Motor neuron (in vitro differentiated cells): ENCODE measurements at places on chromosomes 2 and 18. TPM values are rescaled to one million over a fixed set of nuclear protein-coding genes. Genes with fewer than 3 reads are reported as not detected.
A peak's percentile ranks its signal among the peaks of the same experiment; 100 is the strongest.

FOXD4L1 gene
- total RNA-seq: 0.15 and 0.16 TPM in 2 replicates

CPO gene
- 0.36 TPM in 1 of 2 replicates, not detected in the other for total RNA-seq

HOXD12 gene
- total RNA-seq: 0.13 TPM in 1 of 2 replicates, not detected in the other

WNT6 gene
- total RNA-seq: 0.22 TPM in 1 of 2 replicates, not detected in the other

FBXO36 gene
- 5.3 and 5.4 TPM in 2 replicates for total RNA-seq

DYNAP gene
- total RNA-seq: 0.29 and 0.43 TPM in 2 replicates

SAG gene
- 0.16 and 0.38 TPM in 2 replicates for total RNA-seq

TSPYL6 gene
- 0.08 and 0.27 TPM in 2 replicates for total RNA-seq

ASB18 gene
- 2.4 TPM in 1 of 2 replicates, not detected in the other for total RNA-seq

ANKRD23 gene
- total RNA-seq: 5.4 and 8.5 TPM in 2 replicates

REG1B gene
- total RNA-seq: not detected in 2 replicates

DSG1 gene
- total RNA-seq: under 0.01 and 0.13 TPM in 2 replicates

EEF1B2 gene
- 745 and 765 TPM in 2 replicates for total RNA-seq

DUSP2 gene
- 0.82 and 1.5 TPM in 2 replicates for total RNA-seq

TRAPPC8 gene
- 16.9 and 19.0 TPM in 2 replicates for total RNA-seq

NOL4 gene
- 7.4 and 8.4 TPM in 2 replicates for total RNA-seq

COL3A1 gene
- total RNA-seq: 5,403 and 7,000 TPM in 2 replicates

OR6B2 gene
- not detected in 2 replicates for total RNA-seq

APOB gene
- under 0.01 and 0.13 TPM in 2 replicates for total RNA-seq

DNA sequence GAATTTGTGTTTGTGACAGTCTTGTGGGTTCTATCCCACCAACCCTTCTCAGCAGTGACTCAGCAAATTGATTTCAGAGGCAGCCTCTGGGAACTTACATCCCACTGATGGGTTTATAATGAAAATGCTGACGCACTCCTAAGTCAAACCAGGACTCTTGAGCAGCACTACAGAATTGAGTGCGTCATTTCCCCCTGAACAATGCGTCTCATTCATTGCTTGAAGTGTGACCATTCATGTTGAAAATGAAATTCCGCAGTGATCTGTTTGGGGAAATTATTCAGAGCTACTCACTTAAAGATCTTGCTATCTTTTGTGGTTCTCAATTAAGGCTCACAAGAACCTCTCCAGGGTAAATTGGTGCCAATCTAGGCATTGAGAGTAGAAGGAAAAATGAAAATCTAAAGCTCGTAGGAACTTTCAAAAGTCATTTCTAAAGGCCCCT, 417.7 kb upstream of the SLC14A2 start:
- ATAC-seq: no peak

GRCh38 chr2:209614690-209615369, 156.8 kb upstream of the UNC80 start:
- ATAC-seq: no peak

DNA sequence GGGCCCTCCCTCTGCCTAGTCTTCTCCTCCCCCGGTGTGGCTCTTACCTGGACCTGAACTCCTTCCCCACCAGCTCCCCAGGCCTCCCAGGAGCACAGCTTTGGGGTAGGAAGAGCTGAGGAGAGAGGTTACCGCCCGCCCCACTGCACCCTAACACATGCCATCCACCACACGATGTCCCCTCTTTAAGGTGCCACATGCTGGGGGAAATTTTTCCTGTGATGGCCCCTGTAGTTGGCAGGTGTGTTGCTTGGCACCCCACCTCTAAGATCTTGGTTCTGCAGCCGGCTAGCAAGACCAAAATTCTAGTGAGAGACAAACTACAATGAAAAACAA, 6.9 kb upstream of the TEX261 start:
- peak; percentile 4 for ATAC-seq

DNA sequence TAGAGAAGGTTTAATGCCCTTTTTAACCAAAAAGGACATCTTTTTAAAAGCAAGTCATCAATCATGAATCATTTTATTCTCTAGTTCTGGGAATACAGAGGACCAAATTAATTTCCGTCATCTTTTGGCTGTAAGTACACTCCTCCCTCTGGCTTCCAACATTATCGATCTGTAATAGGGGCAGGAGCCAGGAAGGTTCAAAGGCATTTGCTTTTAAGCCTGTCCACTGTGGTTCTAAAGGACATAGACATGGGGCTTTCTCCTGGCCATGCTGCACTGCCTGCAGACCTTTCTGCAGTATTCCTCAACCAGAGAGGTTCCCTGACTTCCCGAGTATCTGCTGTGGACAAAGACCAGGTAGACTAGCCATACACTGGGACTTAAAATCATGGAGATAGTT, 170.5 kb downstream of the MYO5B start:
- no peak for ATAC-seq

GRCh38 chr2:218217360-218218267, 625 bp downstream of the ARPC2 start:
- ATAC-seq: peak; percentile 56

DNA sequence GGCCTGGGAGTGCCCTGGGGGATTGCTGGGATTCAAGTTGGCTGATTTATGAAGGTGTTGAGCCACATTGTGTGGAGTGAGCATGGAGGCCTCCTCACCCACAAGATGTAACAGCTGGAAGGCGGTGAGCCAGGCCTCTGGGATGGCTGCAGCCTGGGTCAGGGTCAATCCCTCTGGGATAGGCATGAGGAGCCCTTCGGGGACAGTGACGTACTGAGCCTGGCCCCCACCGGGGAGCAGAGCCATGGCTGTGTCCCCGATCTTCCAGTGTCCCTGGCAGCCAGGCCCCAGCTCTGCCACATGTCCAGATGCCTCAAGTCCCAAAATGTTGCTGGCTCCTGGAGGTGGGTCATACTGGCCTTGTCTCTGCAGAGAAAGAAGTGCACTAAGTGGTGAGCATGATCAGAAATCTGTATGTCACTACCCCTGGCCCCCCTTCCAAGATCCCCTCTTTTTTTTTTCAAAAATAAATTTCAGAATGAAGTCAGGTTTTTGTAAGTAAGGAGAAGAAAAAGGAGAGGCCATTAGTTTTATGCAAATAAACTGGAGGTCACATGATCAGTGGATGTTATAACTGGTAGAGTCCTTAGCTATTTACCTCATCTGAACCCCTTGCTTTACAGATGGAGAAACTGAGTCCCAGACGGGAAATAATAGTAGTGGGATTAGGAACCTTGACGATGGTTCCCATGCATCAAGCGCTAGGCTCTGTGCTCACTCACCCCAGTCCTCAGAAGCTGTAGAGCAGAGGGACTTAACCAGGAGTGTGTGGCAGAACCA, 1.7 kb downstream of the TP53I3 start:
- no peak for ATAC-seq

GRCh38 chr2:45014016-45014702, 4.9 kb upstream of the SIX2 start:
- peak; percentile 22 for ATAC-seq

GRCh38 chr2:203242518-203242917, 3.7 kb downstream of the CYP20A1 start:
- no peak for ATAC-seq

GRCh38 chr2:54040250-54040649, 69.5 kb upstream of the PSME4 start:
- no peak for ATAC-seq

- peak; percentile 9 for ATAC-seq
These were observed at the start of gene TGIF1 for GRCh38 chr18:3450012-3450798. Gene TGIF1 (plus strand): TSS chr18:3450172. CDS start chr18:3450490, 318 bp downstream.

- ATAC-seq: no peak
These were observed 131.1 kb downstream of the SMAD2 start for GRCh38 chr18:47799376-47799775.

DNA sequence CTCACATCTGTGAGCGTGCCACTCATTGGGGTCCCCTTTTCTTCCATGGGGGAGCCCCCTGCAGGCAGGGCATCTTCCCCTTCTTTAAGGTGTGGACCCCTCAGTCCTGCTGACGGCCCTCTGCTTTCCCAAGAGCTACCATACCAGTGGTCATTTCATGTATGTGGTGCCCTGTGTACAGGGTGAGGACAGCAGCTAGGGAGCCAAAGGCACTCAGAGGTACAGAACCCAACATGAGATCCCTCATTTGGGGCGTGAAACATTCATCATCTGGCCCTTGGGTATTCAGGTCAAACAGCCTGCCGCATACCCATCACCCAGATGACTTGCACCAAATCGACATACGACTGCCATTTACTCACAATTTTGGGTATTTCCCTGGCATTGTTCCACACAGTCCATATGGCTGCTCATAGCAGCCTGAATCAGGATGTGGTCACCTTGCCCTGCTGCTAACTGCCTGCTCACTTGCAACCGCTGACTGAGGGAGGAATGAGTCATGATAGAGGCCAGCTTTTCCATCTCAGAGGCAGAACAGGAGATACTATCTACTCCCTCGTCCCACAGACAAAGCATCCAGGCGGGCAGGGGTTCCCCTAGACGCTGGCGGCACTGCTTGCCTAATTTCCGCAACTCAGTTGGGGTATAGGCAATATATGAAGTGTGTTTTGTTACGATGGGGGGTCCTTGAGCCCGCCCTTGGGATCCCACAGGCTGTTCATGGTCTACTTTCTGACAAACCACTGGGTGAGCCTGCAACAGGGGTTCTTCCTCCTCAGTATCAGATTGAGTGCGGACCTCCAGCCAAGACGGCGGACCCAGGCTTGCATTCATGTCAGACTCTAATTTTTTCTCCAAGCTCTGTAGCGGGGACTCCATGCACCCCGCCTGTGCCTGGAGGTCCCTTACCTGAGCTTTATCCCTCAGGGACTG, 228.6 kb downstream of the SATB2 start:
- peak; percentile 100 for ATAC-seq

GRCh38 chr2:45688479-45689298, 37.2 kb downstream of the PRKCE start:
- ATAC-seq: no peak

- ATAC-seq: no peak
These were observed 55.3 kb upstream of the LGALSL start for GRCh38 chr2:64398516-64399129.

GRCh38 chr2:147006736-147007141, 838.1 kb upstream of the ACVR2A start:
- no peak for ATAC-seq

DNA sequence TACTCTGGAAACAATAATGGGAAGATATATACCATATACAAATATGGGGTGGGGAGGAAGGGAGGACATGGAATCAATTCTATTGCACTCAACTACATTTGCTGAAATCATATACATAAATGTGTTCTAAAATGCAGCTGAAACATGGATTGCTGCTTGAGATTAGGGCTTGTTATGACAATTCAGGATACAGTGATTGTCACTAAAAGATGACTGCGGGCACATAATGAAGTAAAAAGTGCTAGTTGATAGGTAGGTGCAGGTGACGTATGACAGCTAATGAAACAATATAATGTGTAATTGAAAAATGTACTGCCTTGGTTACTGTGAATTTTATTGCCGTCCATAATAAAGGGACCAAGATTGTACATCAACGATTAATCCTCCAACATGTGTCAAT, 1062.1 kb upstream of the FANCL start:
- ATAC-seq: no peak

- no peak for ATAC-seq
These were observed 450.0 kb upstream of the SLC14A2 start for GRCh38 chr18:45165176-45165713.

GRCh38 chr2:44959855-44960254, 18.4 kb downstream of the SIX3 start:
- no peak for ATAC-seq

- ATAC-seq: peak; percentile 36
These were observed 89.0 kb upstream of the RBMS1 start for GRCh38 chr2:160582490-160583145.

GRCh38 chr2:170950221-170950761, 21.2 kb downstream of the GORASP2 start:
- ATAC-seq: no peak

- no peak for ATAC-seq
These were observed 96.2 kb downstream of the CABLES1 start for GRCh38 chr18:23231340-23232021.

DNA sequence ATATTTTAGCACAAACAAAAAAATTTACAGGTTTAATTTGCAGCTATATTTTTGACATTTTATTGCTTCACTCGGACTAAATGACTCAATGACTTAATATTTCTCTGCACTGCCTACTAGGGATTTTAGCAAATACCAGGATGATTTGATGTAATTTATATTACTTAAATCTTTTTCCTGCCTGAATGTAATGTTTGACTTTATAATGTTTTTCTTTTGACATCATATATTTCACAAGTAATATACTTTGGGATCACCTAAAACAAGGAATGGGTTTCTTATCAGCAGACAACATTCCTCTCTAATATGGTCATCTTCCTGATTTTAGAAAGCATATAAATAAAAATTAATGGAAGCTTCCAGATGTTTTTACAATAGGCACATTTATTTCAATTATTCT, 253.2 kb upstream of the EPC2 start:
- ATAC-seq: no peak

GRCh38 chr2:134232461-134232860, 21.4 kb upstream of the MGAT5 start:
- ATAC-seq: no peak

- ATAC-seq: no peak
These were observed 113.5 kb downstream of the PLEKHM3 start for GRCh38 chr2:207911856-207912255.

DNA sequence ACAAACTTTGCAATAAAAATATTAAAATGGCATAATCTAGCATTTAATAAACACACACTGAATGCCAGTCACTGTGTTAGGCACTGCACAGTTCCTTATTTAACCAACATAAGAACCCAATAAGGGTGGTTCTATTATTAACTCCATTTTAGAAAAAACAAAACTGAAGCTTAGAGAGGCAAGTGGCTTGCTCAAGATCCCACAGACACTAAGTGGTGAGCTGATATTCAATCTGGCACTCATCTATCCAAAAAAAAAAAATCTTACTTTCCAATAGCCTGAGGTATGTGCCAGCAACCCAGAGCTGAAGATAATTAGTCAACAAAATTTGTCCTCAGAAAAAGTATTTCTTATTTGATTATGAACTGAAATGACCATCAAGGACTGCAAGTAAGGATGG, 799 bp downstream of the CYTIP start:
- ATAC-seq: no peak

- peak; percentile 60 for ATAC-seq
These were observed 11.6 kb upstream of the BOK start for GRCh38 chr2:241546771-241547498.

DNA sequence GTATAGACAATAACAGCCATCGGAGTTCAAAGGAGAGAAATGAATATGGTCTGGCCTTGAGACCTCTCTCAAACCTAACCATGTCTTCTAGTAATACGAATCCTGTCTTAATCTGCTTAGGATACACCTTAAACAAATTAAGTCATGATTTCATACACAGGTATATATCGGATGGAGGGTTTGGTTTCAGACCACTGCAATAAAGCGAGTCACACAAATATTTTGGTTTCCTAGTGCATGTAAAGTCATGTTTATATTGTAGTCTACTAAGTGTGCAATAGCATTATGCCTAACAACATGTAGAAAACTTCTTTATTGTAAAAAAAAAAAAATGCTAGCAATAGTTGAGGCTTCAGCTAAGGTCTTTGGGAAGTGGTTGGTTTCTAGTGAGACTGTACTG, 73.8 kb downstream of the EML6 start:
- no peak for ATAC-seq

DNA sequence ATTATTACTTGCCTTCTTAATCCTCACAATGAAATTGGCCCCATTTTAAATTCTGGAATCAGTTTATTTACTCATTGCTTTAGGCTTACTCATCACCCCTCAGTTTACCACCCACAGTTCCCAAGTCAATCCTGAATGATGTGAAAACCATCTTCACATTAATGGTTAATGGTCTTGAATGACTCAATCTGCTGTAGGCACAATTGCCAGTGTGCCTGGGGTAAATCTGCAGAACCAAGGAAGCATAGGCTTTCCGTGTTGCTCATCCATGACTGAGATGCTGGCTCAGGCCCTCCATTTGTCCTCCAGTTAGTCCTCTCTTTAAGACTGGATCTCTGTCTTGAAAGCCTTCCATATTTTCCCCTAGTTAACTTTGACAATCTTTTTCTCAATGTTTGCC, 164.5 kb downstream of the PMAIP1 start:
- ATAC-seq: no peak
